B cell (primary cell): ENCODE measurements at places on chromosomes 2 and 18. TPM values are rescaled to one million over a fixed set of nuclear protein-coding genes. Genes with fewer than 3 reads are reported as not detected.

GRCh38 chr2:120536141-120536540, 190.2 kb downstream of the INHBB start:
- DNase-seq = no peak

- DNase-seq = no peak
Measured at GRCh38 chr2:225177098-225177497, 134.8 kb upstream of the DOCK10 start.

- no peak for DNase-seq
Measured at GRCh38 chr18:59881728-59882656, 17.8 kb upstream of the PMAIP1 start.

DNA sequence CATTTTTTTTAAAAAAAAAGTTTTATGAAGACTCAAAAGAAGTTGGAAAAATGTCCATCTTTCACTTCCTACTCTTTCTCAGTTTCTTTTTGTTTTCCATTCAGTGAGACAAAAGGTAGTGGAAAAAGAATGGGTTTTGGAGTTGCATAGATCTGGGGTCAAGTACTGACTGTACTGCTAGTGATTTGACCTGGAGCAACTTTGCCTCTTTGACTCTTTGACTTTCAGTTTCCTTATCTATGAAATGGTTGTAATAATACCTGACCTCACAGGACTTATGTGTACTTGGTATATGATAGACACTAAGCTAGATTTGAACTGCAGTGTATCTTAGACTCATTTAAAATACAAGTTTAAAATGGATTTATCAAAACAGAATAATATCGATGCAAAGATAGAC, 3.5 kb upstream of the KCNE4 start:
- no peak for DNase-seq

GRCh38 chr2:24635181-24635580, 144.1 kb downstream of the NCOA1 start:
- no peak for DNase-seq

DNA sequence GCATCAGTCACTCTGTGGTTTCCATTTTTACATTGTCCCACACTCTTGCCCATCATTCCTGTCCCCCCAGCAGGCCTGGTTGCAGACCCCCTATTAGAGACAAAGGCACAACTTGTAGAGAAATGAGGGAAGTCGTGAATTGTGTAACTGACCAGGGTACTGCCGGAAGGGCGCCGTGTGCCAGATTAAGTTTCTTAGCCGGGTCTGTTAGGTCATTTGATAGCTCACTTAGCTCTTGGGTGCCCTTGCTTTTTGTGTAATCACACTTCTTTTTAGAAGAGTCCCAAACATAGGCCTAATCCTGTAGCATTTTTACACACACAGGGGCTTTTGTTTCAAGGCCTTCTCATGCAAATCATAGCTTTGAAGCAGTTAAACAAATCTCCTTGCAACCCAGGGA, 87.2 kb downstream of the CTAGE1 start:
- no peak for DNase-seq

- DNase-seq = no peak
Measured at GRCh38 chr2:73494031-73494430, 108.4 kb downstream of the ALMS1 start.

DNA sequence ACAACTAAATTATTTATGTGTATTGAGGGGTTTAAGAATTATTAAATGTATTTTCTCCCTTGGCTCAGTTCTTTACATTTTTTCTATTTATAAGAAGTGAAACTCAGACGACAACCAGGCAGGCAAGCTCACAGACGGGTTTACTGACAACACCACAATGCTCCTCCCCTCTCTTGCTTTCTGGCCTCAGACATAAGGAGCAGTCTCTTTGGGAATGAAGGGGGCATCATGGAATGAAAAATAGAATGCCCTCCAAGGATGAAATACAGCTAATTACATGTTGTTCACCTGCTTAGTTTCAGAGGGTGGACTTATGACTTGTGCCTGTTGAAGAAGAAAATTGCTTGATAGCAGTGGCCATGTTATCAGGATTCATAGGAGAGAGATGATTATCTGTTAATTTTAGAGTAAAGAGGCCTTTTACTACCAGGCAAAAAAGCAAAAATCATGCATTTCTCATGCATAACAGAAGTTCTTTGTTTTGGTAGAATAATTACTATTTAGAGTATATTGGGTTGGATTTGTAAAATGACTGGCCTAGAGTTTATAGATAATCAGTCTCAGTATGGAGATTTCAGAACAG, 172.1 kb upstream of the LRRTM1 start:
- no peak for DNase-seq

DNA sequence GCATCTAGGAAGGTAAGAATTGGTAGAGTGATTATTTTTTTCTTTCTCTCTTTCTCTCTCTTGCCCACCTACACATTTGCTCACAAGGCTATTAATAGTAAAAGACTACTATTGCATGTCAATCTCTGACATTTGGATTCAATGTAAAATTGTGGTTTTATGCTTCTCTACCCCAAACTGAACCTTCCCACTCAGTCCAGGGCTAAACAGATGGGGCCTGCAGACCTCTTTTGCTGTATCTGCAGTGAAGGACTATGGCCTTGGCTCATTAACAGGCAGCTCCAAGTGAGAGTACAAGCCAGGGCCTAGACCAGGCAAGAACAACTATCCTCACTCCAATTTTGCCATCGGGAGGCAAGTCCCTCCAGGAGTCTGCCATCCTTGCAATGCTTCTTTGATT, 68.3 kb upstream of the ARL4C start:
- no peak for DNase-seq

DNA sequence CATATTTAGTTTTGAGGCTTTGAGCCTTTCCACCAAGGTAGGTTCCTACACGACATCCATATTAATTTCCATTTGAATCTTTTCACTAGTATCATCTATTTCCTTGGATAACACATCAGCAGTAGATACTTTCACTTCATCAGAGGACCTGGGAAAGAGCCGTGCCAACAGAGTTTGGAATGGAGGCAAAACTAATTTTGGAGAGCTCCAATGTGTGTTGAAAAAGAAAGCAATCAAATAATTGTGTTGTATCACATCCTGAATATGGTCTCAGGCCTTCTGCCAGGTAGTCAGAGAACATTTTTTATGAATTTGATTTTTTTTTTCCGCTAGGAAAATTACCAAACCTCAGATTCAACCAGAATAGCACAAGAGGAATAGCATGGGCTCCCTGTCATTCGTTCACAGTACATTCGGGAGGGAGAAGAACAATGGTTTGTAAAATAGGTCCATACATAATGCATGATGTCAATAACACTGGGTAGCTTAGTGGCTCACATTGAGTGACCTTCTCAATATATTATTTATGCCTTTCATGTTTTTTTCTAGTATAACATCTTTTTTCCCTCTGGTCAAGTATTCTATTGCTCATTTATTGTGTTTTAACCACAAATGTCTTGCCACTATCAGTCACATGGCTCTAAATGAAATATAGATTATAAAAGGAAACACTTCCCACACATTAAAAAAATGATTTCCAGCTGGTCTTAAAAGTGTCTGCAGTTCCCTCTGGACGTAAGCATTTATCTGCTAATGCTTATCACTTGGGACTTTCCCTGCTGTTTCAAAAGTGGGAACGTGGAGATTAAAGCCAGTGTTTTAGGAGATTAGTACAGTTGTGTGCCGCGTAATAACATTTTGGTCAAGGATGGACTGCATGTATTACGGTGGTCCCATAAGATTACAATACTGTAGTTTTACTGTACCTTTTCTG, 68.6 kb upstream of the RAPH1 start:
- DNase-seq = no peak

GRCh38 chr2:176136374-176137251, 7.1 kb downstream of the HOXD8 start:
- DNase-seq = peak; percentile 33

DNA sequence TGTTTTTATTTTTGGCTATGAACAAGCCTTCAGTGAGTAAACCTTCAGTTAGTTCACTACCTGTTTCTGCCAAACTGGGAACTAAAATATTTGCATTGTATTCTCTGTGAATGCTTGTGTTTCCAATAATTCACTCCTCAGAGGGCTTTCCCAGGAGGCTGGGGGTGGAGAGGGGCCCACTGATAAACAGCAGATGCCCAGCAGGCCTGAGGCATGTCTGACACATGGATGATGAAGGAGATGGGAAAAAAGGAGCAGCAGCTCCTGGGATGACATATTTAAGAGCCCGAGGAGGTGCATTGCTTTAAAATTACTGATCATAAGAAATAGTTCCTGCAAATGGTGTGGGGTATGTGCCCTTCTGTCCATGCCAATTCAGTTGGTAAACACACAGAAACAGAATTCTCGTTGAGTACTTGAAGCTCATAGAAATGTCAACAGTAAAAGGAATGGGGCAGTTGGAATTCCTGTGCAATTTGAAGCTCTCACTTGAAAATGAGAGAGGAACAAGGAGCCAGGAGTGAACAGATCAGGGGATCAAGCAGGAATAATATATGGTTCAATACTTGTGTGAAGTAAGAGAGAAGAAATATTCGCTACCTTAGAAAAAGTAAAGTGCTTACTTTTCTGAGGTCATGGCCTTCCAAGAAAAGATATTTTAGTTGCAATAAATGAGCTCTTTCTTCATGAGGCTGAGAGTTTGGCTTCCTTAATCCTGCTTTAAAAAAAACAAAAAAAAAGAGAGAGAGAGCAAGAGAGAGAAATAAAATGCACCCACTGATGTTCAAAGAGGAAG, 22.0 kb upstream of the HNMT start:
- no peak for DNase-seq

DNA sequence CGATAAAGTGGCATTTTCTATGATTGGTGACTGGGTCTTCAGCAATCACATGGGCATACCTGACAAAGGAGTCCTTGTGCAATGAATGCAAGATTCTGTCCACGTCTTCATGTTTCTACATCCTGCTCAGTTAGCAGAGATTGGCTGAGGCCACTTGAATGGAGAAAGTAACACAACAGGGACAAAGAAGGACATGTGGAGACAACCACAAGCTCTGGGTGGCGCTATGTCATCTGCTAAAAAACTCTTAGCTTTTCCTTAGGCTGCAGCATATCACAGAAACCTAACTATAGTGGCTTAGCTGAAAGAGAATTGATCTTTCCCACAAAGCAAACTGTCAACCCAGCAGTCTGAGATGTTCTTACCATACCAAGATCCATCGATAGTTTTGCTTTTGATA, 1109.7 kb downstream of the SOCS6 start:
- no peak for DNase-seq

GRCh38 chr2:1744151-1744445, 217 bp downstream of the PXDN start:
- peak; percentile 30 for DNase-seq

The DSG3 gene
- not detected in 2 replicates for total RNA-seq

The LINC00305 gene
- total RNA-seq = not detected in 2 replicates

The CXCR1 gene
- 0.12 TPM in 1 of 2 replicates, not detected in the other for total RNA-seq

The GKN1 gene
- not detected in 2 replicates for total RNA-seq

The DLX1 gene
- not detected in 2 replicates for total RNA-seq
